ENCODE measurements at places on chromosomes 13 and 19.
A peak's percentile ranks its signal among the peaks of the same experiment; 100 is the strongest.

DNA sequence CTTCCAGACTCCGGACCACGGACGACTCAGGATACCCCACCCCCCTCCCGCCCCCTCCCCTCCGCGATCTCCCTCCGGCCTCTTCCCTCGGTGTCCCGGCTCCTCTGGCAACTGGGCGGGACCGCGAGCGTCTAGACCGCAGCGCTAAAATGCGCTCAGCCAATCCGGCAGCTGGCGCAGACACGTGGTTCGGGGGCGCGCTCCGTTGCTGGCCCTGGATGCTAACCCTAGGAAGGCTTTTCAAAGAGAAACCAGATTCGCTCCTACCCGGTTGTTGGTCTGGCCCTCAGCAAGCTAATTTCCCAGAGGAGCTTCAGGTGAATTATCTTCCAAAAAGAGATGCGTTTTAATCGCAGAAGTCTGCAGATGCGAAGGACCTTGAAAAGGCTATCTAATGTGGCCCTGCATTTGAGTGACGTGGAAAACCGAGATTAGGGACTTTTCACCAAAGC lies at the start of gene DZIP1:
DZIP1 (minus strand) TSS at position 106 of the 452 bp plus-strand sequence. CDS start 2,677 bp downstream, outside the sequence.
- DNase-seq = peak; percentile 20

- DNase-seq = no peak
Observed at GRCh38 chr13:22940090-22940710, 240.6 kb upstream of the SGCG start.

DNA sequence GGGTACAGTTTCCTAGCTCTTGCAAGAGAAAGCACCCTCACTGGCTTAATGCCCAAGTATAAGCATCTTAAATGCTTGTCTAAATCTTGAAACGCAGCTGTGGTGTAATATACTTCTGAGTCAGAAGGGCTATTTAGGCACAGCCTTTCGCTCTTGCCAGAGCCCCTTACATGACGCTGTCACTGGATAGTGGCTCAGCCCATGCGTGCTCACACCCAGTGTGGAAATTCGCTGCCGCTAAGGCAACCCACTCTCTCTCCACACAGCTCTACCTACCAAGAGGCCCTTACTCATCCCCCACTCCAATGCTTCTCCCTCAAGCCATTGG lies 24.0 kb downstream of the UQCRFS1 start:
- DNase-seq = no peak

GRCh38 chr13:64850017-64850416 lies 2380.1 kb downstream of the PCDH9 start:
- DNase-seq = no peak

GRCh38 chr13:75294110-75294509 lies 187.9 kb downstream of the TBC1D4 start:
- DNase-seq = no peak

GRCh38 chr13:40626561-40626960 lies 39.9 kb downstream of the FOXO1 start:
- DNase-seq = no peak

DNA sequence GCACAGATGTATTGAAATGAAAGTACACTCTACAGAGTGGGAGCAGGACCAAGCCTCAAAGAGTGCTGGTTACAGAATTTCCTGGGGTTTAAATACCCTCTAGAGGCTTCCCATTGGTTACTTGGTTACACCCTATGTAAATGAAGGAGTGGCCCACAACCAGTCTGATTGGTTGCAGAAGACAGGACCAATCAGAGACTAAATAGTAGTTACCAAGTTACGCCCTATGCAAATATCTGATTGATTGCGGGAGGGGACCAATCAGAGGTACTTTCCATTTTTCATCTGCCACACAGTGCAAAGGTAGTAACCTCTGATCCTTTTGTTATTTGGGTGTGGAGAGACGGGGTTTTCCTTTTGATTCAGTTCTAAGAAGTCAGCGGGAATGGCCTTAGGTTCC lies 5.5 kb upstream of the ZFP82 start:
- no peak for DNase-seq

DNA sequence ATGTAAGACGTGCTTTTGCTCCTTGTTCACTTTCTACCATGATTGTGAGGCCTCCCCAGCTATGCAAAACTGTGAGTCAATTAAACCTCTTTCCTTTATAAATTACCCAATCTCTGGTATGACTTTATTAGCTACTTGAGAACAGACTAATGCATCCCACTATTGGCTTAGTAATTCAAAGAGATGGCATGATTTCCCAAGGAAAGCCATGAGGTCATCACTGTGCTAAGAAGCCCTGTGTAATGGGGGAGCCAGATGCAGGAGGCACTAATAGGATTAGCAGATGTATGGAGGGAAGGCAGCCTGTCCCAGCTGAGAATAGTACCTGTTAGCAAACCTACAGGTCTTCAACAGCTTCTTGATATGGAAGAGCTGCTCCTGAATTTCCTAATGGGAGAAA lies 38.1 kb downstream of the RUBCNL start:
- no peak for DNase-seq

Data from cerebellar nuclear complex (tissue), 1 donor.